Anterior cingulate cortex (tissue), 58 donors: ENCODE measurements at places on chromosomes 5 and 9.

DNA sequence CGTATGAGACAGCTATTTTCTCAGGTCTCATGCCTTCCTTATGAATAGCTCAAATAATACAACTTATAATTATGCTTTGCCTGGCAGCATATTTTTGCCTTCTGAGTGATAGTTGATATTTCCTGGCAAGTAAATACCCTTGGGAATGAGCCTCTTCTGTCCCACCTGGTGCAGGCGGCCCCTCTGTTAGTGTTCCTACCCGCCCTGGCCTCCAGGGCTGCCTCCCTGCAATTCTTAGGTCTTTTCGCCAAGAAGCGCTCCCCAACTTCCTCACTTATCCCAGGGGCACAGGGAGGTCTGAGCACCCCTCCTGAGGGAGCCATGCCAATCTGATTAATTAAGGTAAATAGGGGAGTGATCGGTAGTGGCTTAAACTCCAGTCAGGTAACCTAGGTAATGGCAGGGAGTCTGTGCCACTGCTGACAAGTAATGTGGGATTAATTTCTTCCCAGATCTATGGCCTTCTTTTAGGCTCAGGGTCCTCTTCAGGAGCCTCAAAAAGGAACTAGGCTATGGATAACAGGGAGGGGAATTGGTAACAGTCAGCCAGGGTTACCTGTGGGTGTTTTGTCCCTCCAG, 81.5 kb downstream of the GALNT10 start:
- no peak for DNase-seq

DNA sequence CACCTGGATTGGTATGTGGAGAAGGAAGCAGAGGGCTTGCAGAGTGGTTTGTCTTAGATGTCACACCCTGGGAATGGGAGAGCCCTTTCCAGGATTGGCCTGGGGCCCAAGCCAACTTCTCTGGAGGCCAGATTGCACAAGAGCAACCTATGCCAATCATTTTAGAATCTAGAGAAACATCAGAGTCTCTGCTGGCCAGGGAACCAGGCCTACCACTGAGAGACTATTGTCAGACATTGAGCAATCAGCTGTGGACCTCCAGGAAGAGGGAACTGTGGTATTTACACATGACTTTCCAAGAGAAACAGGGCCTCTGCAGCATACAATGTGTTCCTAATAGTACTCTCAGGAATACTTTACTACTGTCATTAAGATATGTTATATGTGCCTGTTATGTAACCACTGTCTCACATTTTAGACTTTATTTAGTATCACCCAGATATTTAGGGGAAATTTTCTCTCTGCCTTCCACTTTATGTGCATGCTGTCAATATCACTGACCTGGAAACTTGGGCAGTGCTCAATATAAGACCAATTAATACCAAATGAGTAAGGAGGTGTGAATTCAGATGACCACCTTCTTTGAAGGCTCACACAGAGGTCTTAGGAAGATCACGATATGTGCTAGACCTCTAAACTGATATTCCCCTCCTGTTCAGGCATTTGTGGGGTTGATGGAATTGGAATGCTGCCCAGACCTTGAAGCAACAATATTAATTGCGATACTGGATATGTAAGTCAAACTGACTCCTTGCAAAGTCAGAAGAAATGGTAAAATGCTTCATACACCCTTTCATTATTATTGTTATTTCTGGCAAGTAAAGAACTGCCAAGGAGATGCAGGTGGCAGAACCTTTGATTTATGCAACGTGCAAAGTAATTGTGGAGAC, 20.5 kb upstream of the CCL28 start:
- no peak for DNase-seq

GRCh38 chr9:24900179-24900578, 354.5 kb upstream of the IZUMO3 start:
- DNase-seq = no peak

GRCh38 chr5:89930591-89931392, 478.8 kb downstream of the CETN3 start:
- no peak for DNase-seq

- DNase-seq = no peak
Observed at GRCh38 chr5:148820461-148821395, 5.7 kb upstream of the ADRB2 start.

DNA sequence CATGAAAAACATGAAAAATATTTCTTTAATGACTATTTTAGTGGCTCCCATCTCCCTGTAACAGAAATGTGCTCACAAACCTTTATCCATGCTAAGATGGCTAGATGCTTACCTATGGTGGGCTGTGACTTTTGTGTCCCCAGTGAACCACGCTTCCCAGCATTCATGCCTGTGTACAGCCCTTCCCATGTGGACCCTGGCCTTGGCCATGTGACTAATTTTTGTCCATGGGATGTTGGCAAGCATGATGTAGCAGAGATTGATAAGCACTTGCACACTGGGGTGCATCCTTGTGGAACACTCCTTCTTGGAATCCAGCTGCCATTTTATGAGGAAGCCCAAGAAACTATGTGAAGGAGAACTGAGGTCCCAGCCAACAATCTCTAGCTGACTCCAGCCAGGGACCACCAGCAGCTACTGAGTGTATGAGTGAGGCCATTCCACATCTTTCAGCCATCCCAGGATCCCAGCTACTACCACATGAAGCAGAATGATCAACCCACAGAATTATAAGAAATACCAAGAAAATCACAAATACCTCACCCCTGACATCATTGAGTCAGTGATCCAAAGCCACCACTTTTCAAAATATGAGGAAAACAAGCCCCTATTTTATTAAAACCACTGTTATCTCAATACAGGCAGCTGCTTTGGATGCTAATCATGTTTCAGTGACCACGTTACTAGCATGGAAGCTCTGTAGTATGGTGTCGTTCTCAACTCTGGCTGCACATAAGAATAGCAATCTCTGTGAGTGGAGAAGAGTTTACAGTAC, 16.1 kb upstream of the RAI14 start:
- no peak for DNase-seq

- DNase-seq = no peak
Observed at GRCh38 chr5:15700373-15700772, 200.4 kb downstream of the FBXL7 start.
